ENCODE measurements at places on chromosomes 11 and 22. TPM values are rescaled to one million over a fixed set of nuclear protein-coding genes. Genes with fewer than 3 reads are reported as not detected.

GRCh38 chr11:20364341-20364792 lies 853 bp downstream of the HTATIP2 start:
- peaks cover 22% of the 10 kb centered on the region for H3K27me3 ChIP-seq
- H3K27ac ChIP-seq: no peak overlapping the region
- no peak for DNase-seq

- H3K27me3 ChIP-seq: no peaks in the 10 kb centered on the region
- no peaks in the 10 kb centered on the region for H3K4me1 ChIP-seq
- no peak for DNase-seq
- H3K36me3 ChIP-seq: no peaks in the 10 kb centered on the region
- H3K4me3 ChIP-seq: no peak overlapping the region
Observed at GRCh38 chr11:123381817-123382554, 48.1 kb upstream of the GRAMD1B start.

DNA sequence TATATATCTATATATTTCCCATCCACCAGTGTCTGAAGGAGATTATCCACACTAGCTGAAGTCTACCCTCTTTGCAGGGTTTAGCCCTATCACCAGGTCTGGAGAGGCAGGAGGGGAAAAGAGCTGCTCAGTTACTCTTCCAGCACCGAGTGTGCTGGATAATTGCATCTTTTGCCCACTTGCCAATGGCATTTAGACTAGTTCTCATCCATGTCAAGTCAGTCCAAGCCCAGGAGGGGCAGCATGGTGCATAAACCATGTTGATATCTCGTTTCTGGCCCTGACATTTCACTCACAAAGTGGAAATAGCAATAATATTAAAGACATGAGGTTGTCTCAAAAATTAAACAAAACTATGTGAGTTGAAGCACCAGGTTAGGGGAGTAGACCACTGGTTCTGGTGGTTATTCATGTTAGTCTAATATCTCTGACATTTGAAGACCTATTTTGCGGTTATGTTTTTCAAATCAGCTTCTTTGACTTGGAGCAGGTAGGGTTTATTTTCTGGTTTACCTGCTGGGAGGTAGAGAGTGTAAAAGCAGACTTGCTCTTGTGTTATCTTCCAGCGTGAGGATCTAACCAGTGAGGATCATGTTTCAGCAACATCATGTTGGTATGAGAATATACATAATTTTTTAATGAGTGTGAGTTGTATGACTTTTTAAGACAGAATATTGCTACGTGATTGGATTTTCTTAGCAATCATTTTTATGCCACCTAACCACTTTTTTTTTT lies 273.2 kb upstream of the KIRREL3 start:
- H3K27ac ChIP-seq: no peak overlapping the region
- no peaks in the 10 kb centered on the region for H3K4me1 ChIP-seq
- H3K27me3 ChIP-seq: no peaks in the 10 kb centered on the region
- no peak overlapping the region for H3K4me3 ChIP-seq
- H3K36me3 ChIP-seq: no peaks in the 10 kb centered on the region

The PNPLA3 gene
- total RNA-seq: 51.0 TPM

GRCh38 chr11:43547889-43548381 lies 132.6 kb upstream of the HSD17B12 start:
- DNase-seq: peak; percentile 69
- H3K36me3 ChIP-seq: no peaks in the 10 kb centered on the region
- no peak overlapping the region for H3K27ac ChIP-seq

GRCh38 chr11:57763568-57763967 lies 2.0 kb downstream of the CTNND1 start:
- H3K27ac ChIP-seq: peak overlapping the region; percentile 21
- no peaks in the 10 kb centered on the region for H3K4me1 ChIP-seq
- no peak for DNase-seq
- peak overlapping the region; percentile 90 for H3K4me3 ChIP-seq
- H3K27me3 ChIP-seq: no peaks in the 10 kb centered on the region

The TCN1 gene
- total RNA-seq: not detected

DNA sequence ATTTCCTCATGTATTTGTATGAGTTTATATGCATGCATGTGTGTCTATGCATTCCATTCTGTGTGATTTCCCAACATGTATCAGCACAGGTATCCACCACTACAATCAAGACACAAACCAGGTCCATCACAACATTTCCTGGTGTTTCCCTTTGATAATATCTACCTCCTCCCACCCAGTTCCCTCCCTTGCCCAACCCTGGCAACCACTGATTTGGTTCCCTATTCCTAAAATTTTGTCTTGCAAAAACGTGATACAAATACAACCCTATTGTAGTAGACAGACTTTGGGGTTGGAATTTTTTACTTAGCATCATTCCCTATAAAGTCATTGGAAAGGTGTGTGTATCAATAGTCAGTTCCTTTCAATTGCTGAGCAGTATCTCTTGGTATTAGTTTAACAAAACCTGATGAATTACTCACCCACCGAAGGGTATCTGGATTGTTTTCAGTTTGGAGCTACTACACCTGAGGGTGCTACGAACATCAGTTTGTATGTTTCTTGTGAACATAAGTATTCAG lies 51.8 kb upstream of the IGLL5 start:
- no peak for DNase-seq
- no peak overlapping the region for H3K4me3 ChIP-seq
- H3K36me3 ChIP-seq: no peaks in the 10 kb centered on the region
- H3K27ac ChIP-seq: no peak overlapping the region
- H3K27me3 ChIP-seq: peaks cover 32% of the 10 kb centered on the region
- no peaks in the 10 kb centered on the region for H3K4me1 ChIP-seq

DNA sequence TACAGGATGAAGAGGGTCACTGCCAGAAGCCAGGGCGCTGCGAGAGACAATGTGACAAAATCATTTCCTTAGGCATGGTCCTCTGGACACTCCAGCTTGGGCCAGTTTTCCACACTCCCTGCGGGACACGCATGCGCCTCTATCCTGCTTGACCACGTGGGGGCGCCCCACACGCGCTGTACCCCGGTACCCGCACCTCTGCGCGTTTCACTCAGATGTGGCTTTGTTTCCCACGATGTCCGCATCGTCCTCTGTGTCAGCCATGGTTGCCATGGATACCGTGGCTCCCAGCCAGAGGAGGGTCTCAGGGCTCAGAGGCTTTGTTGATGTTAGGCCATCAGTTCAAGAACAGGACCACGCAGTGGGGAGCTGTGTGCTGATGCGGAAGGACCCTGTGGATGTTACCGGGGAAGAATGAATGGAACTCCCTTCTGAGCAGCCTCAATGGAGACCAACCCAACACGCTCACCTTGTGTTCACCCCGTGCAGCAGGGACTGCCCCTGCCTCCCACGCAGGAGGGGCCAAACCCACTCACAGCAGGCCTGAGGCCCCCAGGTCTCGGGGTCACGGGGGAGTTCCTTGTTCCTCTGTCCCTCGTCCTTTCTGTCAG lies 101.1 kb upstream of the SLC22A12 start:
- peak; percentile 88 for DNase-seq
- H3K27me3 ChIP-seq: peaks cover 43% of the 10 kb centered on the region
- no peak overlapping the region for H3K4me3 ChIP-seq
- no peak overlapping the region for H3K27ac ChIP-seq
- H3K4me1 ChIP-seq: no peaks in the 10 kb centered on the region

The ADORA2A gene
- total RNA-seq: 3.6 TPM

DNA sequence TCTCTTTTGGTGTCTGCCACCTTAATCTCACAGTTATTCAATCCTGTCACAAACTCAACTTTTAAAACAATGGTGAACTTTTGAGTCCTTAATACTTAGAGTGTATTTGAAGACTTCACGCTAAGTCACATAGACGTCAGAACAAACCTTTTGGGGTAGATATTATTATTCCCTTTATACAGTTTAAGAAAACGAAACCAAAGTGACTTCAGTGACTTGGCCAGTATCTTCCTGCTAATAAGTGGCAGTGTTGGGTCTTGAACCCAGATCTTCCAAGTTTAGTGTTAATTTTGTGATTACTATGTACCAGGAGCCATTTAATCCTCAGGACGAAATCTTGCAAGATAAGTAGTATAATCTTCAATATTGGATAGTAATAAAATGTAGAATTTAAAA lies 691 bp downstream of the CEP295 start:
- no peak overlapping the region for H3K27ac ChIP-seq
- H3K36me3 ChIP-seq: peaks cover 22% of the 10 kb centered on the region
- peaks cover 22% of the 10 kb centered on the region for H3K27me3 ChIP-seq
- H3K4me3 ChIP-seq: peak overlapping the region; percentile 90
- peaks cover 2% of the 10 kb centered on the region for H3K4me1 ChIP-seq
- no peak for DNase-seq

The KCNK4 gene
- 0.23 TPM for total RNA-seq

DNA sequence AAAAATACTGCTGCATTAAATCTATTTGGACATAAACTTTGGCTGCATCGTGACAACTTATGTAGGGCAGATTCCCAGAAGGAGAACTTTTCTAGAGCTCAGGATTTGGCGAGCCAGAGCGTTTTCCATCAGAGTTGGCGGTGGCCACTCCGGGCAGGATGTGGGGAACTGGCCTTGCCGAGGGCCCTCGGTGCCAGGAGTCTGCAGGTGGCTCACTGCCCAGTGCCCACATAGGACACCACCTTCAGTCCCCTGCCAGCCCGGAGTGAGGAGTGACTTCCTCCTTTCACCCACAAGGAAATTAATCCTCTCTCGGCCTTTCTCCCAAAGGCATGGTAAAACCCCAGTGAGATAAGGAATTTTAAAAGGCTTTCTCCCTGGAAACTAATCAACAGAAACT lies 1.6 kb upstream of the LGALS2 start:
- H3K36me3 ChIP-seq: no peaks in the 10 kb centered on the region
- no peaks in the 10 kb centered on the region for H3K27me3 ChIP-seq
- no peak overlapping the region for H3K4me3 ChIP-seq

DNA sequence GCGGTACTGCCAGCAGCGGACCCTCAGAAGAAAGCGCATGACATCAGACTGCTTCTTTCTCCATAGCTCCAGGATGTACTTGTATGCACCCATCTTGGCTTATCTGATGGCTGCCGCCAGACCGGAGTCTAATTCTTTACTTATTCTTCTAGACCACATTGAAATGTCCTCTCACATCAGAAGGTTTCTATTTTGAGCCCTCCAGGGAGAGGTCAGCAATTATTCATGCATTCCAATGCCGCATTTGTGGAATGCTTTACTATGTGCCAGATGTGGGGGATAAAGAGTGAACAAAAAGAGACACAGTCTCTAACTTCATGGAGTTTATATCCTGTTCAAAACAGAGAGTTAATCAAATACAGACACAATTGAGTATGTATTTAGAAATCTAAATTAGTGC lies 230.1 kb downstream of the MIAT start:
- H3K36me3 ChIP-seq: no peaks in the 10 kb centered on the region
- H3K4me1 ChIP-seq: peaks cover 8% of the 10 kb centered on the region
- peak overlapping the region; percentile 83 for H3K27ac ChIP-seq
- DNase-seq: no peak
- H3K27me3 ChIP-seq: no peaks in the 10 kb centered on the region

The BEST1 gene
- 0.26 TPM for total RNA-seq

DNA sequence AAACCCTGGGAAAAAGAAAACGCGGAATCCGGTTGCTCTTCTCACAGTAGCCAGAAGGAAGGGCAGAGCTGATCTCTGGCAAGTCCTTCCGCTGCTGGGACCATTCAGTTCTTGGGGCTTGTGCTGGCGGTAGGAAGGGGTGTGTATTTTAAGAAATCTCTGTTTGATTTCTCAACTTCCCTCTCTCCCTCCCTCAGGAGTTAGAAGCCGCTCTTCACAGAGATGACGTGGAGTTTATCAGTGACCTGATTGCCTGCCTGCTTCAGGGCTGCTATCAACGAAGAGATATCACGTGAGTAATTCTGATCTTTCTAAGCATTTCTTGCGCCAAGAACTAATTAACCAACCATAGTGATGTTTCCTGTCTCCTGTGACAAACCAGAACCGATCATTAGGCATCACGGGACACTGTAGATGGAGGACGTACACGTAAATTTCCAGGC lies 85.9 kb upstream of the SLC25A18 start:
- peak overlapping the region; percentile 7 for H3K4me3 ChIP-seq
- H3K27me3 ChIP-seq: no peaks in the 10 kb centered on the region
- H3K4me1 ChIP-seq: peaks cover 21% of the 10 kb centered on the region
- no peak overlapping the region for H3K27ac ChIP-seq
- H3K36me3 ChIP-seq: peaks cover 38% of the 10 kb centered on the region
- peak; percentile 44 for DNase-seq

- H3K27me3 ChIP-seq: no peaks in the 10 kb centered on the region
- H3K4me3 ChIP-seq: no peak overlapping the region
- no peak for DNase-seq
- H3K27ac ChIP-seq: no peak overlapping the region
- no peaks in the 10 kb centered on the region for H3K36me3 ChIP-seq
Observed at GRCh38 chr11:116553482-116553881, 219.3 kb downstream of the BUD13 start.

GRCh38 chr22:23259916-23260644 lies 79.8 kb downstream of the BCR start:
- no peaks in the 10 kb centered on the region for H3K4me1 ChIP-seq
- no peak overlapping the region for H3K4me3 ChIP-seq
- DNase-seq: peak; percentile 89

- H3K36me3 ChIP-seq: peaks cover 41% of the 10 kb centered on the region
- no peaks in the 10 kb centered on the region for H3K27me3 ChIP-seq
- no peak overlapping the region for H3K4me3 ChIP-seq
- H3K4me1 ChIP-seq: no peaks in the 10 kb centered on the region
- no peak for DNase-seq
Observed at GRCh38 chr11:32939866-32940265, 47.3 kb downstream of the QSER1 start.

DNA sequence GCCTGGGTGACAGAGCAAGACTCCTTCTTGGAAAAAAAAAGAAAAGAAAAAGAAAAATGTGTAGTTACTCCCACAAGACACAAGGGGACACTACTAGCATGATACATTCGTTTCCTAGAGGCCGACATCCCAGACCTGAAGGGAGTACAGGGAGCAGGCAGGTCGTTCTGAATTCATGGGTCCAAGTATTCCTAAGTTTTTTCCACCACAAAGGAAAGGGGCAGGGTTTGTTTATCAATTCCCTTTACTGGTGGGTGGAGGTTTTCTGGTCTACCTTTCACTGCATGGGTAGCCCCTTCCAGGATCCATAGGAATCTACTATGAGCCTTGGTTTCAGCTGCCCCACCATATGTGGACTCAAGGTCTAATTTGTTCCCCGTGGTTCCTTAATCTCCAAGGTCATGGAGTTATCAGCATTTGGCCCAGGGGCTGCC lies 11.8 kb downstream of the TIGD3 start:
- H3K27ac ChIP-seq: no peak overlapping the region
- no peaks in the 10 kb centered on the region for H3K27me3 ChIP-seq
- no peak overlapping the region for H3K4me3 ChIP-seq
- peak; percentile 74 for DNase-seq
- H3K4me1 ChIP-seq: peaks cover 3% of the 10 kb centered on the region
- no peaks in the 10 kb centered on the region for H3K36me3 ChIP-seq

The OR8D2 gene
- total RNA-seq: not detected

DNA sequence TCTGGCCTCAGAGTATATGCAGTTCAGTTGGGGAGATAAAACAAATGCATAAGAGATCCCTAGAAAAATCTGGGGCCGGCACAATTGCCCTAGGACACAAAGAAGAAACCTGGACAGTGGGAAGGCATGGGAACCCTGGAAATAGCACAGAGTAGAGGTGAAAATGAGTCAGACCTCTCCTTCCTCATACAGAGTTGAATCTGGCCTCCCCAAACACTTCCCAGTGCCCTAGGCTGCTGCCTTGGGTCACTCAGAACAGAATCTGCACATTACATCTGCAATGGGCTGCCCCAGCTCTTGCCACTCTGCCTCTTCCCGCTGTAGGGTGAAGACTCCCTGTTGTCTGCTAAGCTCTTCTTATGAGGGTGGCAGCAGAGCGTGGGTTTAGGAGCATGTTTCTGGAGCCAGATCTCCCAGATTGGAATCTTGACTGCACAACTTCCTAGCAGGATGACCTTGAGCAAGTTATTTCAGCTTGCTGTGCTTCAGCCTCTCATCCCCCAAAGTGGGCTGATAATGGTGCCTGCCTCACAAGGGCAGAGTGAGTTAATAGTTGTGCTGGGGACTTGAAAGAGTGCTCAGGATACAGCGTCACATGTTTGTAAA lies 47.1 kb upstream of the NECTIN1 start:
- H3K36me3 ChIP-seq: no peaks in the 10 kb centered on the region
- no peak overlapping the region for H3K27ac ChIP-seq
- no peak overlapping the region for H3K4me3 ChIP-seq
- H3K27me3 ChIP-seq: peaks cover 13% of the 10 kb centered on the region
- DNase-seq: no peak

All from endodermal cell (in vitro differentiated cells).